Stomach (tissue), 19 donors: ENCODE measurements at places on chromosomes 1 and 21.

GRCh38 chr1:202551683-202552082, 158.6 kb downstream of the SYT2 start:
- peak; percentile 58 for DNase-seq

DNA sequence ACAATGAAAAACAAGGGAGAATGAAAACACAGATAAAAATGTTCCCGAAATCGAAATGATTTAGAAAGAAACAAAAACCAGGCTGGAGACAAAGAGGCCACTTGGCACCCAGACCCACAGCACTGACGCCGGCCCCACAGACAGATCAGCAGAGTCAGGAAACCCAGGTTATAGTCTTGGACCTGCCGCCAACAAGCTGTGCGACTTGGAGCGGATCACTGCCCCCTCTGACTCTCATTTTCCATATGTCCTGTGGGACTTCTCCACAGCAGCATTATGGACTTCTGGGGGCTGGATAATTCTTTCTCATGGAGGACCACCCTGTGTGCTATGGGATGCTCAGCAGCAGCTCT, 72.4 kb downstream of the MATN1 start:
- DNase-seq = no peak

GRCh38 chr1:28885472-28885877, 28.9 kb upstream of the EPB41 start:
- no peak for DNase-seq

DNA sequence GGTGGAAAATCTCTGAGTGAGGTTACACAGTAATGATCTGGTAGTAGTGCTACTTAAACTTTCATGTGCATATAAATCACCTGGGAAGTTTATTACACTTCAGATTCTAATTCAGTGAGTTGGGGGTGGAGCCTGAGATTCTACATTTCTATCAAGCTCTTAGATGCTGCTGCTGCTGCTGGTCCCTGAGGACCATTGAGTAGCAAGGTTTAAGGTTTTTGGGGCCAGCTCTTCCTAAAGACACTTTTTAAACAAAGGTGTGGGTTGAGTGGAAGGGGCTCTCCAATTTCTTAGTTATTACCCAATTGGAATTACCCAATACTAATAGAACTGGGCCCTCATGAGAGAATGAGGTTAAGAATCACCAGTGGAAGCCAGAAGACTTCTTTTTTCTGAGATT, 29.5 kb downstream of the KCNA3 start:
- no peak for DNase-seq

GRCh38 chr1:159791031-159791430, 10.3 kb downstream of the DUSP23 start:
- no peak for DNase-seq

GRCh38 chr1:241086686-241087085, 270.3 kb downstream of the RGS7 start:
- no peak for DNase-seq

DNA sequence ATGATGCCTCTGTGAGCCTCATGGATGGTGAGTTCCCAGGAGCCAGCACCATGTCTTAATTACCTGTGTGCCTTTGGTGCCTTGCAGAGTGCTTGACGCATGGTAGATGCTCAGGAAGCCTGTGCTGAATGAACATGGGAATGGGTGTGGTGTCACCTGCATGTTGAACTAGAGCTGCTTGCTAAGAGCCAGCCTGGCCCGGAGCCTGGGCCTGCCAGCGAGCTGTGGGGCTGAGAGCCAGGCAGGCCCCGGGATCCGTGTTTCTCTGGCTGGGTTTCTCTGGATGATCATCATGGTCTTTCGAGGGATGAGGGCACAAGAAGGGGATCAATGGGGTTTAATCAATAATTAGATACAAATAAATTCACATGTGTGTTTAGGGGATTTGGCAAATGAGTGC, 6.7 kb upstream of the TEX35 start:
- DNase-seq = no peak

DNA sequence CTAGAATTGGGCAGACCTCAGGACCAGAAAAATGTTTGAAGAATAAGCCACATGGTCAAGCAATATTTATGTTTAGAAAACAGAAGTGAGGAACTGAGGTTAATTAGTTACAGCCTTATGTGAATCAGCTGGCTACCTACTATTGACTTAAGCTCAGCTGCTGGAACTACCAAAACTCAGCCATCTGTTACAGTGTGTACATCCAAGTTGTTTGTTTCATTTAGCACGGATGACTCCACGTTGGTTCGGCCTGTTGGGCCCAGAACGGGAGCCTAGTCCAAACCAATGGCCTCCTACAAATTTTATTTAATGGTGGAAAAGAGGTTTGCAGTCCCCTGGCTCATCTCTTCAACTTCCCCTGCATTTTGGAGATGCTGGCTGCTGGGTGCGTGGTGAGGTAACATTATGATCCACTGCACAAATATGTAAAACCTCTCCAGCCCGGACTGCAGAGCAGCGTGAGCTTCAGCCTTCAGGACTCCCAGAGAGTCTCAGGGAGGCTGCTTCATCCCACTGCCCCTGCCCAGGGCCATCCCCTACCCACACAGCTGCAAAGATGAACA, 143.4 kb downstream of the ZZZ3 start:
- peak; percentile 58 for DNase-seq

- no peak for DNase-seq
These were observed 8.9 kb downstream of the DCLRE1B start for GRCh38 chr1:113913887-113914664.

DNA sequence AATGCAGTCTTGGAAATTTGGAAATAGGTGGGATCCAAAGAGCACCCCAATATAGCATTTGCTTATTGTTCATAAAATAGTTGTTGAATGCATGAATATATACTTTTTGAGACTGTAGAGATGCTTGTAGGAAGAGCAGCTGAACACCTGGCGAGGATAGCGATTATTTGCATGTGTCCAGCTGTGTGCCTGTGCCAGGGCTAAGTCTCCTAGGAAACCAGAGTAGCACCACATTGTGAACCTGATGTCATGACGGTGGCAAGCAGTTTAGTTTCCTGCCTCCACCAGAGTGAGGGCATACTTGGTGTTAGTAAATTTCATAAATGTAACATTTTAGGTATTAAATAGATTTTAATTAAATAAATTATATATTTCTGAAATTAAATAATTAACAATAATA, 37.3 kb upstream of the IRF2BP2 start:
- DNase-seq = no peak

GRCh38 chr1:110176299-110176956, 26.1 kb downstream of the SLC6A17 start:
- DNase-seq = peak; percentile 57

- no peak for DNase-seq
These were observed 46.8 kb upstream of the LAPTM5 start for GRCh38 chr1:30804352-30804751.

- peak; percentile 9 for DNase-seq
These were observed 32.8 kb upstream of the DDR2 start for GRCh38 chr1:162599451-162599850.

GRCh38 chr1:204307334-204307883, 52.3 kb downstream of the PLEKHA6 start:
- DNase-seq = peak; percentile 82

GRCh38 chr1:8831340-8831739, 13.9 kb upstream of the RERE start:
- peak; percentile 43 for DNase-seq
